ENCODE measurements at places on chromosomes 12 and 14.

GRCh38 chr12:72605975-72606374 lies 333.8 kb downstream of the TRHDE start:
- no peak for DNase-seq

- no peak for DNase-seq
Observed at GRCh38 chr14:66709291-66709690, 201.3 kb downstream of the GPHN start.

- no peak for DNase-seq
Observed at GRCh38 chr12:98990648-98991047, 345.6 kb downstream of the APAF1 start.

- DNase-seq = no peak
Observed at GRCh38 chr12:67425394-67425793, 156.2 kb downstream of the CAND1 start.

DNA sequence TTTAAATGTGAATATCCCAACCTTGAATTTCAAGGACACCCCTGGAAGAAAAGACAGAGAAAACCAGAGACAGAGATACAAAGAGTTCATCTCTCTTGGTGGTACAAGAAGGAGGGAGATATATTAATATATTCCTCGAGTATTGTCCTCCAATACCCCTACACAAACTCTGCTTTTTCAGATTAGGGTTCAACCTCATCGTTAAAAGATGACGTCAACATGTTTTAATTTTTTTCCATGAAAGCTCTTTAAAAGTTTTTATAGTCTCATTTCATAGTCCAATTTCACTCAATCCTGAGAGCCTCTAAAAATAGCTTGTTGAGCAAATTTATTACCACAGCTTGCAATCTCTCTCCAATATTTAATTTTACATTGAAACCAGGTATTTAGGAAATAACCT lies 19.4 kb downstream of the RHOJ start:
- DNase-seq = no peak

DNA sequence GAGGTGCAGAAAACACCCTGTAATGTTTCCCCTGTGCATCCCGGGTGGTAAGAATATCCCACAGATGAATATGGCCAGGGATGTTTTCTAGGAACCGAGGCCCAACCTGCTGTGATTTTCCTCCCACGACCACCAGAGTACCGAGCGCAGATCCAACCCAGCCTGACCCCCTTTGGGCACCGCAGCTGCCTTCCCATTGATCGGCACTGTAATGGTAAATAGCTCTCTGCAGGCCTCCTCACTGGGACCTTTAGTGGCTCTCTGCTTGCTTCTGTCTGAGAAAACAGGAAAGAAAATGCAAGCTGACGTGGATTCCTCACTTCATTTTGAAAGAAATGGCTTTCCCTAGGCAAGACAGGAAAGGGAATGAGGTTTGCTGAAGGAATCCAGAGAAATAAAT lies 2.4 kb upstream of the RAB15 start:
- DNase-seq = no peak

DNA sequence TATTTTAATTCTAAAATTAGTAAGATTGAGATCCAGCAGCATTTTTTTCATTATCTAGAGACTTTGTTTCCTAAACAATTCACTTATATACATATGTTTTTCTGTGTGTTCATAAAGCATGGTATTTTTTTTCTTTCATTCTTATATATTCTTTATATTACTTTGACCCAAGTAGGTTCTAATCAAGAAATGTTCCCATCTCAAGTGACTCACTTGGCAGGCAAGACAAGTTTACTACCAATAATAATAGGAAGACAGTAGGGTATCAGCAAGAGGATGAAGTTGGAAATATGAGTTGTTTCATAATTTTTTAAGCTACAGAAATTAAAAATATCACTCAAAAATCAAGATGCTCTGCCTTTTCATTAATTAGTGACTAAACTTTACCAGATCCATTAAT lies 613.4 kb upstream of the ATP2B1 start:
- DNase-seq = no peak

GRCh38 chr12:75579552-75579951 lies 68.1 kb upstream of the KRR1 start:
- no peak for DNase-seq

DNA sequence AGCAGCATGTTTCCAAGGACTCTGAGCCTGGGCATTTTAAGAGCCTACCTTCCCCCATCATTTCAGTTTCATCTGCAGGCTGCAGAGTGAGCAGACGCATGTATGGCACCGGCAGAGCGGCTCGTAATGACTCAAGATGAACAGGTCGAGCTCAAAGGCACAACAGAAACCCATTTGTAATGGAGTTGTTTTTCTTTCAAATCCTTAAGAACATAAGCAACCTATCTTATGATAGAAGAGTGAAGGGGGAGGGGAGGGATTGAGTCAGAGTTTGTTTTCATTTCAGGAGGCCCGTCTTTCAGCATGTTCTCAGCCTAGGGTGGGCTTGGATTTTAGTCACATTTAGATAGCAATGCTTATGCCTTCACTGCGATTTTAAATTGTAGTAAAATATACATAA lies 54.9 kb upstream of the CISTR start:
- DNase-seq = no peak

- no peak for DNase-seq
Observed at GRCh38 chr12:90896164-90896563, 58.8 kb downstream of the CCER1 start.

DNA sequence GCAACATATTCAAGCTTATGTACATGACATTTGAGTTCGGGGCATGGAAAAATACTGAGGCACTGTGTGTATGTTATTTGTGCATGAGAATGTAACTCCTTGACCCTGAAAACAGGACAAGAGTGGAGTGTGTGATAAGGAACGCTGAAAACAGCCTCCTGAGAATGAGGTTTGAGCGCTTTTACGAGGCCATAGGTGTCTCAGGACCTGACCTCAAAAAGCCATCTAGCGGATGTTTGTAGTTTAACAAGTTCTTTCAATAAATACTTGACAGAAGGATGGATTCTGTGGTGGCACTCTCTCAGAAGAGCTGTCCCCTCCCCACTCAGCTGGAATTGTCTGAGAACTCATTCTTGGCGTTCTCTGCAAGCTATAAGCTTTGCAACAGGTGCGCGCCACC lies 350.5 kb upstream of the TMTC1 start:
- no peak for DNase-seq

DNA sequence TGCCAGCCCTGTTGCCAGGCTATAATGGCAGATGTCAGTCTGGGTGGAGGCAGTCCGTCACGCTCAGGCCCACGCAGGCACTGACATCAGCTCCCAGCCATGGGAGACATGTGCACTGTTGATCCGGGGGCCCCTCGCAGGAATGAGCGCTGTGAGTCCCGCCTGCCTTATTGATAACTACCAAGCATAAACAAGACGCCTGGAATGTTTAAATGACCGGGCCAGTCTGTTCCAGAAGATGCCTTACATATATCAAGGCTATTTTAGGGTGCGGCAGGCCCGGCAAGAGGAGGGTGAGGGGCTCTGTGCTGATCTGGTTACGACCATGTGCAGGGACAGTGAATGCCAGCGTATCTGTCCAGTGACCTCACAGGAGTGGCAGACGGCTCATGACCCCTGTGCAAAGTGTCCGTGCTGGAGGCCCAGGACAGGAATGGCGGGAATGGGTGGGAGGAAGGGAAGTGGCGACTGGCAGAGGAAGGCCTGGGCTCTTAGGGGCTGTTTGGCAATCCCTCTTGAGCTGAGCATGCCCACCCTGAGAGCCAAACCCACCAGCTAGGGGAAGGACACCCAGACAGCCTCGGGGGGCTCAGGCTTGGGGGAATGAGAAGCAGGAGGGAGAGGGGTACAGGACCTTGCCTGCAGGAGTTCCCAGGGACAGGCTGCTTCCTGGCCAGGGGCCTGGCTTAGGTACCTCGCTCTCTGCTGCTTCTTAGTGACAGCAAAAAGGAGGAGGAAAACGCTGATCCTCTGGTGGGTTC lies 49.3 kb downstream of the DLK1 start:
- DNase-seq = no peak

GRCh38 chr14:88775532-88775931 lies 17.2 kb downstream of the EML5 start:
- DNase-seq = no peak

- DNase-seq = no peak
Observed at GRCh38 chr12:91951571-91951970, 194.1 kb downstream of the BTG1 start.

GRCh38 chr14:34227834-34228649 lies 234.0 kb downstream of the SPTSSA start:
- peak; percentile 16 for DNase-seq

DNA sequence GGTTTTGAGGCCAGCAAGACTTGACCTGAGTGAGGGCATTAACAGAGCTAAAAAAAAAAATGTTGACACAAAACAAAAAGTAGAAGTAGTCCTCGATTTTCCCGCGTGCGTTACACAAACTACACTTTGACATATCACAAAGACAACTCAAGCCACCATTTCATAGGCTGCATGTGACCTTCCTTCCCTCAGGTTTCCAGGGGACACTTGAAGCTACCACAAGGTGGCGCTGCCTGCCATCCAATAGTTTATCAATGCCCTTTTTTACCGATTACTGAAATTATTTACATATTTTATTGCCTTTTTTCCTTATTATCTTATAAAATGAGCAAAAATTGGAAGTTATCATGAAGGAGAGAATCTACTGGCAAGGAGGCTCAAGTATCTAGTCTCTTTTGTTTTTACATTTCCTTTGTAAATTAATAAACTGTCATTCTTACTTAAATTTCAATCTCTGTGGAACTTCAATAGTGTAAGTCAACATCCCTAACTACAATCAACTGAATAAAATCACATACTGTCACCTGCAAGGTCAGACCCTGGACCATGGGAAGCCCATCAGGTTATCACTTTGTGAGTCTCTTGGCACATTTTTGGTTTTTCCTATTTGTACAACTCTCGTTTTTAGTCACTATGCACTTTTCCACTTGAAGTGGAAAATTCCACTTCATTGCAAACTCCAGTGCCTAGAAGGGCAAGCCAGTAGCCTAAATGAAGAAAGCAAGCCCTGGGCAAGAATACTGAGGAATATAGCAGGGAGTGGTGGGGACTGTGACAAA lies 84.6 kb upstream of the CPSF6 start:
- peak; percentile 67 for DNase-seq

GRCh38 chr12:95573951-95574576 lies 22.8 kb upstream of the USP44 start:
- DNase-seq = no peak

DNA sequence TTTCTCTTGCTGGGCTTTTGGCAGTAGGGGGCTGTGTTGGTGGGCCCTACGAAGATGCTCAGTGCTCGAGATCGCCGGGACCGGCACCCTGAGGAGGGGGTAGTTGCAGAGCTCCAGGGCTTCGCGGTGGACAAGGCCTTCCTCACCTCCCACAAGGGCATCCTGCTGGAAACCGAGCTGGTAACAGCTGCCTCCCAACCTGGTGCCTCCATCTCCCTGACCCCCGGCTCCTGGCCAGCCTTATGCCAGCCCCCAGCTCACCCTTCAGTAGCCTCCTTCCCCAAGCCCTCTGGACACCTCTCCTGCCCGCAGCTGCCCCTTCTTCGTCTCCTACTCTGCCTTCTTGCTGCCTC lies 328 bp downstream of the CMTM5 start:
- no peak for DNase-seq

DNA sequence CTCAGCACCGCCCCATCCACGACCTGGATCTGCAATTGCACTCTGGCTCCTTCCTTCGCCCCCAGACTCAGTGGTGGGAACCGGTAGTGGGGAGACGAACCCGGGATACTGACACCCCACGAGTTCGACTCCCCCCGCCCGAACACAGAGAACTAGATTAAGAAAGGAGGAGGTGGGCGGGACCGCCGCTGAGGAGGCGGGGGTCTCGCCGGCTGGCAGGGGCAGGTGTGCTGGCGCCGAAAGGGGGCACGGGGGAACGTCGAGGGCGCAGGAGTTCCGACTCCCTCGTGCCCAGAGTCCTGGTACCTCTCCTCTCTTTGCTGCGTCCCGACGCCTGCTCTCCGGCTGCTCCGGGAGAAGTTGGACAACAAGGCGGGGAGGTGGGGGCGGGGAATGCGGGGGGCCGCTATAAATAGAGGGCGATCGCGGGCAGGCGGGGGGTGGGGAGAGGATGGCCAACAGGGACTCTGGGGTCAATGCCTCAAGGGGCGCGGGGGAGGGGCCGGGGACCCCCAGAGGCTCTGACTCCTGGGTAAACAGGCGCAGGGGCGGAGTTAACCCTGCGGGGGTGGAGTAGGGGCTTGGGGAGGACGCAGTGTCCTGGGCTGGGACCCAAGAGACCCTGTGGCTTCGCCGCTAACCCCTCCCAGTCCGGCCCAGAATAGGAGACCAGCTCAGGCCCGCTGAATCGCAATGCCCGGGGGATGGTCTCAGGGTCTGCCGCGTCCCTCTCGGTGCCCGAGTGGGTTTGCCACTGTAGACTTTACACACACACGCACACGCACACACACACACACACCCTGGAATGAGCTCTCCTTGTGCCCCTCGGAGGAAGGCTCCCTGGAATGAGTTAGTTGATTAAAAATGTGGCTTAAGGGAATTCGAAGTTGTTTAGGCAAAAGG lies 761 bp upstream of the NDRG2 start:
- DNase-seq = no peak

DNA sequence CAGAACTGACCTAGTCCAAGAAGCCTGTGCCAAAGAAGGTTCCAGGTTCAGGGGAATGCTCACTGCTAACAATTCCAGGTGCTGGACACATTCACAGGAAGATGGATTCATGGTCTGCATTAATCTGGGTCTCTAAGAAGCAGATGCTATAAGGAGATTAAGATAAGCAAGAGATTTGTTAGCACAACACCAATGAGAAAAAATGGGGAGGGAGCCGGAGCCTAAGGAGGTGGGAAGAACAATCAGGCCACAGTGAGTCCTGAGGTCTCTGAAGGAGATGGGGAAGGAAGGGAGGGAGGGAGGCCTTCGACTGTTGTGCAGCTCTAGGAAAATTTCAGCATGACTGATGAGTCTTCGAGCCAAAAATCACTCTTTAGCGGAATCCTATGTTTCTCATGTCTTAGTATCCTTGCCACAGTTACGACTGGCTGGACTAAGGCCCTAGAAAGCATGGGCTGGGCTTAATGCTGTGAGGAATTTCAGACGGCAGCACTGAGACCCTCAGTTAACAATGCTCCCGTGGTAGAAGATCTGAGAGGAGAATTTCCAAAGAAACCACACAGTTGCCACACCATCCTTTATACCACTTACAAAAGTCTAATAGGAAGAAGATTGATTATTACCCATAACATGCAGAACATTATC lies 31.5 kb upstream of the PTGDR start:
- DNase-seq = no peak

DNA sequence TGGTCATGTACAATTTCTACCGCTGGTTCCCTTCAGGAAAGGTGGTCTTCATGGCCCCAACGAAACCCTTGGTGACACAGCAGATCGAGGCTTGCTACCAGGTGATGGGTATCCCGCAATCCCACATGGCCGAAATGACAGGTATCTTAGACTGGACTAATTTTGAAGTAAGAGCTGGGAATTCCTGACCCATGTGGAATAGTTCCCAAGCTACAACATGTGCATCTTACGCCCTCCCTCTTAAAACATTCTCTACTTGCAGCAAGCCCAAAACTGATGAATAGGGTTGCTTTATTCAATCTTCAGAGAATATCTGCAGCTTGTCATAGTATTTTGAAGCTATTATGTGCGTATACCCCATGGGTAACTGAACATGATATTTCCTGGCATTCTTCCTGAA lies 669 bp downstream of the FANCM start:
- DNase-seq = no peak
